GM12891 (cell line): ENCODE measurements at places on chromosomes 16 and 17.

GRCh38 chr16:26454102-26454501, 612.6 kb upstream of the C16orf82 start:
- no peak for DNase-seq

- DNase-seq = no peak
Observed at GRCh38 chr17:77466140-77466539, 325.4 kb downstream of the SEC14L1 start.

DNA sequence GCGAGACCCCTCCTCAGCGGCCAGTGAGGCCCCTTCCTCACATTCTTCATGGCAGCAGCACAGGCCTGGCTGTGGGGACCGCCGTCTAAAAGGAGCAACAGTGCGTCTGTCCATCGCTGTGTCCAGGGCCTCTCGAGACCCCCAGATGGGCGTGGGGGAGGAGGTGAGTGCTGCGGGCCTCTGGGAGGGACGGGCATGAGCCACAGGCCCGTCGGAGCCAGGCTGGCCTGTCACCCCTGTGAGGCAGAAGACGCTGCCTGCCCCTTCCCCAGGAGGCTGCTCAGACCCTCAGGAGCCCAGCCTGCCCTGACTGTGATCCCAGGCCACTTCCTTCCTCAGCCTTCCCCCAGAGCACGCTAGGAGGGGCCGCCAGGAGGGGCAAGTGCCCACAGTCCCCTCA, 2.1 kb upstream of the PYCR1 start:
- no peak for DNase-seq

DNA sequence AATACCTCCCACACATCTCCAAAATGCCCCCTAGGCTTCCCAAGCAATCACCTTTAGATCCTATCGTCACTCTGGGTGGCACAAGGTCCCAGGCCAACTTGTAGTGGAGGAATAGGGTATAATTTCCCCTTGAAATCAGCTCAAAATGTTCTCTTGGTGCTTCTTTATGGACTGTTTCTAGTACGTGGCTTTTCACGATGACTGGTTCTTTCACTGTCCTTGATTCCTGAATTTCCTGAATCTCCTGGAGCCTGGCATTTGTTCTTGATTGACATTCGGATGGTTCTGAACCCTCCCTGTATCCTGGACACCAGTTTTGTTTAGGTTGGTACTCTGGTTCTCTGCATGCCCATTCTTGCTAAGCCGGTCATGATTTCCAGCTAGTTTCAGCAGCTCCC, 6.9 kb upstream of the VPS53 start:
- no peak for DNase-seq

DNA sequence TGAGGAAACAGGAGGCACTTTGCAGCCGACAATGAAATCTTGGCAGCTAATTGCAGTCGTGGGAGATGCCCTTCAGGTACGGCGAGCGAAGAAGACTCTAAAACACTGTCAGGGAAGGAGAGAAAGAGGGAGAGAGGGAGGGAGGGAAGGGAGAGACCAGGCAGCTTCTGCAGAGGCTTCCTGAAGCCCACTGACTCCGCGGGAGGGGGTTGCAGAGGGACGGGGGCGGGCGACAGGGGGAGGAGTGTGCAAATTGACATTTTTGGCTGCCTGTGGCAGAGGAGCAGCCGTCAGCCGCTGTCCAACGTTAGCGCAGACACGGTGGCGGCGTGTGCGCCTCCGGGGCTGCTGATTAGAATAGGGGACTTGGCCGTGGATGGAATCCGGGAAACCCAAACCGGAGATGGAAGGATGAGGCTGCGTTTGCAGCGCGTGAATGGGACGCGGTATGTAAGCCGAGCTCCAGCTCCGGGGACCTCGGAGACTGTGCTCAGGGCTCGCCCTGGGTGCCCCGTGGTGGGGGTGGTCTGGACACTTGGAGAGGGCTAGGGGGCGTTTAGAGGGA, 849.1 kb upstream of the RBFOX1 start:
- DNase-seq = no peak

GRCh38 chr17:311119-311782, 41.4 kb downstream of the RPH3AL start:
- DNase-seq = no peak

GRCh38 chr17:28041844-28042656, 427 bp upstream of the NLK start:
- no peak for DNase-seq

GRCh38 chr16:75101635-75102034, 14.9 kb downstream of the LDHD start:
- DNase-seq = no peak

GRCh38 chr16:7304279-7304678, 28.4 kb upstream of the RBFOX1 start:
- DNase-seq = no peak

DNA sequence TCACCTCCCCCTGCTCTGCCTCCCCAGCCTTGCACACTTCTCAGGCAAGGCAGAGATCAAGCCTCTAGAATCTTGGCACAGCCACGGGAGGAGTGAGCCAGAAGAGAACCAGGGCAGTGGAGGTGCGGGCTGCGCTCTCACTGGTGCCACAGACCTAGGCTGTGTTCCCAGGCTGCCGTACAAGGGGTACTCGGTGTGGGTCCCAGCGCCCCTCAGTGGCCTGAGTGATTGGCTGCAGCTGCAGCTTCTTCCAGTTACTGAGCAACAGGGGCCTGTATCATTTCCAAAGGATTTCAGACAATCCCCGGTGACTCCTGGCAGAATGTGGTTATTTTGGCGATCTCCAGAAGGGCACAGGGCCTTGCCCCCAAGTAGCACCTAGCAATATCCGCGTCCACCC, 1852.1 kb downstream of the TP53TG3F start:
- DNase-seq = no peak

GRCh38 chr17:5864741-5865657, 205.2 kb upstream of the WSCD1 start:
- DNase-seq = no peak

DNA sequence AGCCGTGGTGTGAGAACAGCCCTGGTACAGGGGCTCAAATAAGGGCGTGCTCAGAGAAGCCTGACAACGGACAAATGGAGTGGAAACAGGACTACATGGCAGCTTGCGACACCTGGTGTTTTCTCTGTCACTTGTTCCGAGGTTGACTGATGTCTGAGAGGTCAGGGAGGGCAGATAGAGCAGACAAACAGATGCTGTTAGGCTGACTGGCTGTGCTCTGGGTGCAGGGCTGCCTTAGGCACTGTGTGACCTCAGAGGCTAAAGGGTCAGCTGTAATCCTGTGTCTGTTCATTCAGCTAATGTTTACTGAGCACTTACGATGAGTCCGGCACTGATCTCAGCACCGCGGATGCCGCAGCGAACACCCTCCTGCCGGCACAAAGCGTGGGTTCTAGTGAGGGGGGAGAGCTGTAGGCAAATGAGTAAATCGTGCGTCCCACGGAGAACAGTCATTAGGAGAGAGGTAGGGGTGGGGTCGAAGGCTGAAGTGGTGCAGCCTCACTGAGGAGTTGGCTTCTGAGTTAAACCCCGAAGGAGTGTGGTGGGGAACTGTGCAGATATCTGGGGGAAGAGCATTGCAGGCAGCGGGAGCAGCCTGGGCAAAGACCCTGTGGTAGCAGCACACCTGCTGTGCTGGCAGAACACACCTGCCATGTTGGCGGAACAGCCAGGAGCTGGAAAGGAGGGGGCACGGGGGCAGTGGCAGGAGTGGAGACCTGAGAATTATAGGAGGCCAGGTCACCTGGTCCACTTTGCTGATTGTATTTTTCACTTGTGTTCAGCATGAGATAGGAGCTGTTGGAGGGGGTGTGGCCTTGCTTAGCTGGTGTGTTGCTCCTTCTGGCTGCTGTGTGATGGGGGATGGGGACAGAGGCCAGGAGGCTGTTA, 35.0 kb downstream of the GPT2 start:
- DNase-seq = peak; percentile 66

DNA sequence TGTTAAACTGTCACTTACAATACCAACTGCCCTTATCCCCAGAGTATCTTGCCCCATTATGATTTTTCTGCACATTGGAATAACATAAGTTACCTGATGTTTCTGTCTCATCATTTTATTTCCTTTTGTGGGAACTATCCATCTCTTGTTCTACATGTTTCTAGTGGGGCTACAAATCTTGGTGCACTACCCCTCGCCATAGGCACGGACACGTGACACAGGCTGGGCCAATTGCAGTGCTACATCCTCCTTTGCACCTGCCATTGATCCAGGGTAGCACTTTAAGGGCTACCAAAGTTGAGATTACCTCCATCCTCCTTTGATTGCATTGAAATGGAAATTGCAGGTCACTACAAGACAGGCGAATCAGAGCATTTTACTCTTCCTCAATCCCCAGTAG, 14.2 kb upstream of the SYT17 start:
- DNase-seq = no peak

DNA sequence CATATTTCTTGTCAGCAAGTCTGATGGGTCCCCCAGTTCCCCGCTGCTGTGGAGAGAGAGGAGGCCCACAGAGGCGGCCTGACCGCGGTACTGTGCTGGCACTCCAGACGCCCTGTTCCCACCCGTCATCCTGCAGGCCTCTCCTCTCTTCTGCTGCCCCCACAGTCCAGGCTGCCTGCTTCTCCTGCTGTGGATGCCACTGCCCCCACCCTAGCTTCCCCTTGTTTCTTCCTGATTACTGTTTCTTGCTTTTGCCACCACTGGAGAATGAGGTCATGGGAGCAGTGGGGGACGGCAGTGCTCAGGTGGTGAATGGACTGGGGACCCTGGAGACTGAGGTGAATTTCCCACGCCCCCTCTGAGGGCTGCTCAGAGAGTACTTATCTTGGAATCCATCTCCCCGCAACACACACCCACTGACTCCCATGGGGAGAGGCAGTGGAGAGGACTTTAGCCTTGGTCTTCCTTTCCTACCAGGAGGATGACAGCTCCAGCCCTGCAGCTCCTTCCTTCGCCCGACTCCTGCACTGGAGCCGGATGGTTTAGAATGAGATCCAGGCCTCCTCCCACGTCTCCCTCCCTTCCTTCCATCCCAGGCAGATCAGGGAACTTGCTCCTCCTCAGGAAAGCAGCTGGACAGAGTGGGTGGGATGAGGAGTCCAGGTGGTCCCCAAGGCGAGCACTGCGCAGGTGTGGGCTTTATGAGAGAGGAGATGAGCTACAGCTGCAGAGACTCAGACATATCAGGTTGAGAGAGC, 60.4 kb downstream of the PLXDC1 start:
- DNase-seq = no peak
